ENCODE measurements at places on chromosomes 5 and 9. TPM values are rescaled to one million over a fixed set of nuclear protein-coding genes. Genes with fewer than 3 reads are reported as not detected.

GRCh38 chr5:104800440-104801048 is 1238.0 kb upstream of the NUDT12 start:
- no peak for DNase-seq

The SLCO6A1 gene
- total RNA-seq = 1.7 TPM

GRCh38 chr5:15492545-15492944 is 7.4 kb upstream of the FBXL7 start:
- DNase-seq = no peak

- DNase-seq = no peak
Measured at GRCh38 chr5:74491586-74491985, 148.9 kb downstream of the ENC1 start.

DNA sequence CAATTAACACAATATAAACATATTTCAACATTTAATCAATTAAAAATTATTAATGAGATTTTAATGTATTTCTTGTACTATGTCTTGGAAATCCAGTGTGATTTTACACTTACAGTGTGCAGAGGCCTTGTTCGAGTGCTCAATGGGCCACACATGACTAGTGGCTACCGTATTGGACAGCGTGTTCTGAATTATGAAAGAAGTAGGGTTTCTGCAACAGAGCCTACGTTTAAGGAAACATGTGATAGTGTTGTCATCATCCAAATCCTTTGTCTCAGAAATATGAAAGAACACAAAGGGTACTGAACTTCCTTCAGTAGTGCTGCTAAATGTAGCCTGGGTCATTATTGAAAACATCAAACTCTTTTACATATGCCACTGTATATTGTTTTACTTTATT is 29.5 kb downstream of the NPR3 start:
- DNase-seq = no peak

The SPRY4 gene
- total RNA-seq = 7.5 TPM

DNA sequence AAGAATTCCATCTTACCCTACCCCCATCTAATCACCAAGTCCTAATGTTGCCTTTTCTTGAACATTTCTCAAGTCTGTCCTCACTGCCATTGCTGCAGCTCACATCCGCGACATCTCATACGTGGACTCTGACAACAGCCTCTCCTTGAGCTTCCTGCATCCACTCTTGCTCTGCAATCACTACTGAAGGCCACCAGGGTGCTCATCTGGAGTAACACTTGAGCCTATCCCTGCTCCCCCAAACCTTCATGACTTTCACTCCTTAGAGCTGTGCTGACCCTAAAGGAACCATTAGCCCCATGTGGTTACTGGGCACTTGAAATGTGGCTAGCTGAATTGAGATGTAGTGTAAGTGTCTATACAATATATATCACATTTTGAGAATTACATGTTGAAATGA is 46.4 kb upstream of the CTXN3 start:
- no peak for DNase-seq

DNA sequence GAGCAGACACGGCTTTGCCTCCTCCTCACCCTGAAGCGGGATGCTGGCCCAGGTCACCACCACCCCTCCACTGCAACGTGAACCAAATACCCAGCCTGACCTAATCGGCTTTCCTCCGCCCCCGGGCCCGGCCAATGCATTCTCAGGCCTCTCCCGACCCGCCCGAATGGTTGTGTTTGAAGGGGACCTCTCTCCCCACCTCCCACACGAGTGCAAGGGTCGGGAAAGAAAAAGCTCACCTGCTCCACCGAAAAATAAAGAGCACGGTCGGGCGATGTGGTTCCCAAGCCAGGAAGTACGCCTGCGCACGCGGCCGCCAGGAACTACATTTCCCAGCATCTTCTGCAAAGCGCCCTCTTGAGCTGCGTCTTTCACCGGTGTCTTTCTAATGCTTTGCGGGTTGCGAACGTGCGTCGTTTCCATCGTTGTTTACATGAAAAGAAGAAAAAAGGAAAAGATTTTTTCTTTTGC is at the start of gene ZNF883:
Gene ZNF883 (minus strand): TSS at position 282 of the 471 bp plus-strand sequence.
- DNase-seq = no peak

GRCh38 chr9:91994422-91994821 is 44.4 kb upstream of the ROR2 start:
- no peak for DNase-seq

The OR1K1 gene
- total RNA-seq = not detected

The TESK1 gene
- total RNA-seq = 40.2 TPM

DNA sequence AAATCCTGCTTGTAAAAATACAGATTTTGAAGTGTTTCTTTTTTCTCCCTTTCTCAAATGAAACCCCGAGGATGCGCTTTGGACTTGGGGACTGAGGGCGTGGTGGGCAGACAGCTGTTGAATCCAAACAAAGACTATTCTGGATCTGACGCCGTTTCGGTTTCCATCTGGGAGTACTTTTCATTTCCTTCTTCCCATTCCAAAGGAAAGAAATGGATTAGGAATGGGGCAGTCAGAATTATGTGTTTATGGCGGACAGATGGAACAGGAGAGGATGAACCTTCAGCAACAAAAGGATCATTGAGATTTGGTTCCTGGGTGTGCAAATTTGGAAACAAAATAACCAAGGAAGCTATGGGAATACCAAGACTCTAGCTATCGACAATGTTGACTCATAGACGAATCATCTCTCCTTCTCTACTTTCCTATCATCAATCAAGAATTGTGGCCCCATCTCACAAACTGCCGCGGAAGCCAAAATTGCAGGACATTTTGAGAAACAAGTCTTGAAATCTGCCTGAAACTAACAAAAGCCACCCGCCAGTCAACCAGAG is 300.6 kb downstream of the PARP8 start:
- DNase-seq = no peak

GRCh38 chr5:88827997-88828396 is 55.0 kb downstream of the MEF2C start:
- no peak for DNase-seq

The LRRC19 gene
- not detected for total RNA-seq

- no peak for DNase-seq
Measured at GRCh38 chr5:2686321-2687124, 65.0 kb downstream of the IRX2 start.

The MCC gene
- 41.5 TPM for total RNA-seq

- DNase-seq = no peak
Measured at GRCh38 chr5:52811067-52811749, 23.5 kb downstream of the ITGA1 start.

The MED10 gene
- 19.7 TPM for total RNA-seq

DNA sequence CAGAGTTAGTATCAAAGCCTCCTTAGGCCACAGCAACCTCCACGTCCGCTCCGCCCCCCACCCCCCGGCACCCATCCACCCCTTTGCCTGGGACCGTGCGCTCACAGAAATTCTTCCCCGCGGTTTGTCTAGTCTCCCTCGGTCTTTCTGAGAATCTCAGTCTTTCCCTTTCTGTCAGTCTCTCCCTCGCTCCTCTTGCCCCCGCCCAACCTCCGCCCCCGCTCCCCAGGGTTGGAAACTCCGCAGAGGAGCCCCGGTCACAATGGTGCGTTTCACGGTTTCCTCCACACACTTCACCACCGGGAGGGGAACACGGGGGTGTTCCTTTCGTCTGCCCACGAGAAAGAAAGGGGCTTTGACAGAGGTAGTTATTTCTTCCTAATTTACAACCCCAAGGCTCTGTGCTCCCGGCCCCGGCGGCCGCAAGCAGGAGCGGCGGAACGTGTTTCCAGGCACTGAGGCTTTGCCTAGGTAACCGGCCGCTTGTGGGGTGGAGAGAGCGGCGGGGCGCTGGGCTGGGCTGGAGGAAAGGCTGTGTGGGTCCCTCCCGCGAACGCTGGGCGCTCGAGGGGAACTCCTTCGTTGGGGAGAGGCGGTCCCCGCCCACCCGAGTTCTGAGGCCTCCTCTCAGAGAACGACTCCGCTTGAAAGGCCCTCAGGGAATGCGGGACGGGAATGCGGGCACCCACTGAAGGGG is 2.1 kb downstream of the NR4A3 start:
- DNase-seq = peak; percentile 27

GRCh38 chr9:19913151-19913550 is 124.3 kb upstream of the SLC24A2 start:
- DNase-seq = no peak

DNA sequence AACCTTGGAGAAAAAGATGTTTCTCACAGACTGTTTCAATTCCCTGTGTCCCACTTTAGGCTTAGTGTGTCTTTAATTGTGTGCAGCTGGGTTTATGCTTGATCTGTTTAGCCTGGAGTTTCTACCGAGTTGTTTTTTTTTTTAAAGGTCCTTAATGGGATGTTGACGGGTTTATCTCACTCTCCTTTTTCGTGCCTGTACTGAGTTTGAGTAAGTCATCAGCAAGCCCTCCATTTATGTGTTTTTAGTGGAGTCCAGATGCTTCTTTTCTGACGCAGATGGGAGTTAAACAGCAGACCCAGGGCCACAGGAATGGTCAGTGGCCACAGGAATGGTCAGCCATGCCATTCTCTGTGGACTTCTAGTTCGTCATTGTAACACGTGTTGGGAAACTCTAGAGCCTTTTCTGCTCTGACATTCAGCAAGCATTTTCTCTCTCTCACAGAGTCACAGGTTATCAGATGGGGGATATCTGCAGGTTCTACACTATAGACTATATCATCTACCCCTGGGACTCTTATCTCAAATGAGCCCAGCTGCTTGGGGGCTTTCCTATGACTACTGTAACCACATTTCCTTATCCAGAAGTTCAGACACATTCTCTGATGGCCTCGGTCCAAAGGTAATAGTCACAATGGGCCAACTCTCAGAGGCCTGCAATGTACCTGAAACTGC is 190.5 kb downstream of the TTLL11 start:
- no peak for DNase-seq

The CKMT2 gene
- 9.8 TPM for total RNA-seq

DNA sequence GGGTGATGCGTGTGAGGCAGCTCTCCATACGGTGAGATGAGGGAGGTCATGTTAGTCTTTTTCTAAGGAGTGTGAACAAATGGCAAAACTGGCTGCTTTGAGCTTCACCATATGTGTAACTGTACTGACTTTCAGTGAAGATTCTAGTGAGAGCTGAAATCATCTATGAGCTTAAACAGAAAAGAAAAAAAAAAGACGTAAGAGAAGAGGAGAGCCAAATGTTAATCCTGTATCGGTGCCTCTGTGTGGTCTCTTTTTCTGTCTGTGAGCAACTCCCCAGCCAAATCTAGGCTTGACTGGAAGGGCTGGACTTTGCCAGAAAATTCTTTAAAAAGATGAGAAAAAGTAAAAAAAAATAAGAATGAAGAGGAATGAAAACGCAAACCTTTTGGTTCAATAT is 209.7 kb upstream of the TUT7 start:
- DNase-seq = no peak

GRCh38 chr5:36181774-36182173 is 29.9 kb downstream of the SKP2 start:
- no peak for DNase-seq

- no peak for DNase-seq
Measured at GRCh38 chr9:35919212-35920008, 10.1 kb downstream of the SPAAR start.

- DNase-seq = no peak
Measured at GRCh38 chr9:135757356-135757755, 55.4 kb downstream of the KCNT1 start.

The ARSI gene
- 1.5 TPM for total RNA-seq

The APBA1 gene
- 2.2 TPM for total RNA-seq

Data from prostate gland (tissue), 2 donors.